ENCODE measurements at places on chromosomes 12 and 14.

- no peak for DNase-seq
These were observed 396.0 kb upstream of the MIS18BP1 start for GRCh38 chr14:45649051-45649450.

GRCh38 chr12:45557016-45557415 is 172.5 kb upstream of the ARID2 start:
- DNase-seq: peak; percentile 81

GRCh38 chr14:104333646-104334423 is 195.4 kb downstream of the KIF26A start:
- no peak for DNase-seq

- DNase-seq: peak; percentile 43
These were observed 96.3 kb downstream of the GALC start for GRCh38 chr14:87896393-87897380.

DNA sequence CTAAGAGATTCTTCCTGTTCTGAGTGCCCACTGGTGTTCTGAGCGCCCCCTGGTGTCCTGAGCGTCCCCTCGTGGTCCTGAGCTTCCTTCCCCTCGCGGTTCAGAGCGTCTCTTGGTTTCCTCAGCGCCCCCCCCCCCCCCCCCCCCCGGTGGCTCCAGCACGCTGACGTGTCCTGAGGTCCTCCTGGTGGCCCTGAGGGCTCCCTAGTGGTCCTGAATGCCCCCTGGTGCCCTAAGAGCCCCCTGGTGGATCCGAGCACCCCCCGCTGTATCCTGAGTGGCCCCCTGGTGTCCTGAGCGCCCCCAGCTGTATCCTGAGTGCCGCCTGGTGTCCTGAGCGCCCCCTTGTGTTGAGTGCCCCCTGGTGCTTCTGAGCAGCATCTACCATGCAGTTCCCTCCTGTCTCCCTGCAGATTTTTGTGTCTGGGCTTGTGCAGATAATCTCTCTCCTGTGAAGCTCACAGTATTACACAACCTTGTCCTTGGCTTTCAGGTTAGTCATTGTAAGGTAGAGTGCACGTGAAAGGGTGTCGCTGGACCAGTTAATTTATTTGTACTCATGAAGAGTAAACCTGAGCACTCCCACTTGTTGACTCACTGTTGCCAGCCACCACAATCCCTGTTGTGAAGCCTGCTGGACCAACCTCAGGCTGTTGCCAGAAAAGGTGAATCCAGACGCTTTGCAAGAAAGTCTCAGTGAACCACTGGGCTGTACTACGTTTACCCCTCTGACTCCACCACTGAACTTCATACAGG is 1168.4 kb downstream of the TMEM121 start:
- peak; percentile 49 for DNase-seq

DNA sequence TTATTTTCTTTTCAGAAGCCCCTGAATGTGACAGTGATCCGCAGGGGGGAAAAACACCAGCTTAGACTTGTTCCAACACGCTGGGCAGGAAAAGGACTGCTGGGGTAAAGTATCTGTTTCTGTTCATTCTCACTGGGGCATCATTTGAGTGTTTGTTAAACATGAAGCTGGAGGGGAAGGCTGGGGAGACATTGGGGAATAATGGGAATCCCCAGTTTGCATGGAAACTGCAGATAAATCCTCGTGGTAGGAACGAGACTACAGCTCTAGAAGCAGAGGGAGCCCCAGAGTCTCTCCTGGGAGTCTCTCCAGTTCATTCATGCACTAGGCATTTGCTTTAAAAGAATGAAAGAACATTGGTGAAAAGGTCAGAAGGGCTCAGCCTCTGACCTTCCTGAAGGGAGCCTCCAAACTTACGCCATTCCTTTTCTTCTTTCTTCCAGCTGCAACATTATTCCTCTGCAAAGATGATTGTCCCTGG is 2.5 kb upstream of the CFAP251 start:
- DNase-seq: no peak

DNA sequence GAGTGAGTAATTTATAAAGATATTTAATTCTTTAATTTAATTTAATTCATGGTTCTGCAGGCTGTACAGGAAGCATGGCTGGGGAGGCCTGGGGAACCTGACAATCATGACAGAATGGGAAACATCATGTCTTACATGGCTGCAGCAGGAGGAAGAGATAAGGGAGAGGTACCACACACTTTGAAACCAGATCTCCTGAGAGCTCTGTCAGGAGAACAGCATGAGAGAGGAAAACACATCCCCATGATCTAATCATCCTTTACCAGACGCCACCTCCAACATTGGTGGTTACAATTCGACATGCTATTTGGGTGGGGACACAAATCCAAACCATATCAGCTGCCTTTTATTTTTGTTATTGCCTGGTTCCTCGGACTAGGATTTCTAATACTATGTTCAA is 928.6 kb downstream of the TMEM121 start:
- no peak for DNase-seq

DNA sequence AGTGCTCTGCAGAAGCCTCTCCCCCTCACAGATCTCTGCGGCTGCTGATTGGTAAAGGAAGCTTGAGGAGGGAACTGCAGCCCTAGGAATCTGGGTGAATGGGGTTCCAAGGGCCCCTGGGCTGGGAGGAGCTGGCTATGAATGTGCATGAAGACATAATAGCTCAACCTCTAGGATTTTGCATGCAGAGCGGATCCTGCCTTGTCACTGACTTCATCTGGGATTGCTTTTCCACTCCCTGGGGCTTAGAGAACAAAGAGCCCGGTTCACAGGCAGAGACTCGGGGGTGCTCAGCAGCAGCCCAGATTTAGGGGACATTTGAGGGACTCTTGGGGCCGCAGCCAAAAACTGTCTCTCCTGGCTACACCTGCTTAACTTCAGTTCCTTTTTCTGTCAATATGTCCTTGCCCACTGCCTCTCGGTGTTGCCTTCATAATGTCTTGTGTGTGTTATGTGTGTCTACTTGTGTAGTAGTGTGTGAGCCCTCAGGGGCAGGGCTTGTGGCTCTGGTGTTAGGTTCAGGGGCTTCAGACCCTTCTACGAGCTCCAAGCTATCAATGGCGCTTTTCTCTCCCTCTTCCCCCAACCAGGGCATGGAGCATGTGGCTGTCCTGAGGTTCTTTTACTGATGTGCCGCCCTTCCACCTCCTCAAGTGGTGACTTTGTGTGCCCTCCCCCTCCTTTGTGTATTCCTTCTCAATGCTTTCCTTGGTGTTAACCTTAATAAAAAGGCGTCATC is 1.9 kb downstream of the CCDC184 start:
- no peak for DNase-seq

- DNase-seq: no peak
These were observed 87.7 kb downstream of the C12orf75 start for GRCh38 chr12:105418229-105418628.

DNA sequence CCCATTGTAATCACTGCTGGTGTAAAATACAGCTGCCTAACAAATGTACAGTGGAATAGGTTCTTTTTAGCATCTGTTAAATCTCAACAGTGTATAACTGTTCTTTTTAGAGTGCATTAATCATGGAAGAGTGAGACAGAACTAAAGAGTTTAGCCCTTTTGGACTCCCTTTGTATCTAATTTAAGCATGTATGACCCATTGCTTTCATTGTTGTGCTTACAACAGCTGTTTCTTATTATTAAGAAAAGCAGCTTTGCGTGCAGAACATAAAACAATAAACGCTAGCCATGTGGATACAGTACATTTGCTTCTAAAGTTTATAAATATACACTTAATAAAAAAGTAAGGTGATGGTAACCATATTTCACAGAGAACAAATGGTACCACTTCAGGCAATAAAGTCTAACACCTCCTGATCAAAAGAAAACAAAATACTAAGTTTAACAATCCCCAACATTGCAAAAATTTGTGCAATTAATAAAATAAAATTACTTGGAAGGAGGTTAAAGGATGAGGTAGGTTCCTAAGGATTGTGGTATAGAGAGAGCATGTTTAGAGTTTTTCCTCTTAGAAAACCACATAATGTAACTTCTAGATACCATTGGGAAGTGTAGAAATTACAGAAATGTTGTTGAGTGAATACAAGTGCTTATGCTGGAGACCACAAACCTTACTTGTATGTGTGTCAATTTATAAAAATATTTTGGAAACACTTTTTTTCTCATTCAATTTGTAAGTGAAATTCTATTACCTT is 448.7 kb downstream of the SLC6A15 start:
- no peak for DNase-seq

GRCh38 chr14:104864267-104865080 is 594 bp upstream of the CEP170B start:
- no peak for DNase-seq

- no peak for DNase-seq
These were observed 140.4 kb upstream of the MAX start for GRCh38 chr14:65242732-65243134.

DNA sequence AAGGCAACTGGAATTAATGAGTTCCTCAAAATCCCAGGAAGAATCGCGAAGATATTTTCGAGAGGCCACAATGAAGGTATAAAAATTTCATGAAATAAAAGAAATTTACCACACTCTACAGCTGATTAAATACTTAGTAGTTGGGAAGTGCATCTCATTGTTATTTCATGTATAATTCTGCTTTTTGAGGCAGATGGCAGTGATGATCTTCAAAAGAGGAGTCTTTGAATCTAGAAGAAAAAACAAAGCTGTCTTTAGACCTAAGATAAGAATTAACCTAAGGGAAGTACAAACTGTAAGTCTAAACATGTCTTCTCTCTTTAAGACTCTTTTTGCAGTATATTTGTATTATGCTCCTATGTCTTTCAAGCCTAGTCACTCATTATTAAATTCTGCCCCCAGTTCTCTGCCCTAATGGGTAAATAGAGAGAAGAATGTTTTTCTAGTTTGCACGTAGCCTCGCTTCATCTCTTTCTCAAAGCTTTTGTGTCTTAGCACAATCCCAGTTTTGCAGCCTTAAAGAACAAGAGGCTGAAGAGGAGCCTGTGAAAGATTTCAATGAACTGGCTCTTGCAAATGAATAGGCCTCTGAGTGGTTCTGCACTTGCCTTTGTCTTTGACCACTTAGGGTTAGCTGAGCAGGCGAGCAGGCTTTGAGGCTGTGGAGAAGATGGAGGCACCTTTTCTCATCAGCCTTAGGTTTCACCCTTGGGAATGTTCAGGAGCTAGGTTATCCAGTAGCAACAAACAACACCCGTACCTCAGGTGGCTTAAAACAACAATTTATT is 32.7 kb downstream of the CFAP54 start:
- DNase-seq: no peak

DNA sequence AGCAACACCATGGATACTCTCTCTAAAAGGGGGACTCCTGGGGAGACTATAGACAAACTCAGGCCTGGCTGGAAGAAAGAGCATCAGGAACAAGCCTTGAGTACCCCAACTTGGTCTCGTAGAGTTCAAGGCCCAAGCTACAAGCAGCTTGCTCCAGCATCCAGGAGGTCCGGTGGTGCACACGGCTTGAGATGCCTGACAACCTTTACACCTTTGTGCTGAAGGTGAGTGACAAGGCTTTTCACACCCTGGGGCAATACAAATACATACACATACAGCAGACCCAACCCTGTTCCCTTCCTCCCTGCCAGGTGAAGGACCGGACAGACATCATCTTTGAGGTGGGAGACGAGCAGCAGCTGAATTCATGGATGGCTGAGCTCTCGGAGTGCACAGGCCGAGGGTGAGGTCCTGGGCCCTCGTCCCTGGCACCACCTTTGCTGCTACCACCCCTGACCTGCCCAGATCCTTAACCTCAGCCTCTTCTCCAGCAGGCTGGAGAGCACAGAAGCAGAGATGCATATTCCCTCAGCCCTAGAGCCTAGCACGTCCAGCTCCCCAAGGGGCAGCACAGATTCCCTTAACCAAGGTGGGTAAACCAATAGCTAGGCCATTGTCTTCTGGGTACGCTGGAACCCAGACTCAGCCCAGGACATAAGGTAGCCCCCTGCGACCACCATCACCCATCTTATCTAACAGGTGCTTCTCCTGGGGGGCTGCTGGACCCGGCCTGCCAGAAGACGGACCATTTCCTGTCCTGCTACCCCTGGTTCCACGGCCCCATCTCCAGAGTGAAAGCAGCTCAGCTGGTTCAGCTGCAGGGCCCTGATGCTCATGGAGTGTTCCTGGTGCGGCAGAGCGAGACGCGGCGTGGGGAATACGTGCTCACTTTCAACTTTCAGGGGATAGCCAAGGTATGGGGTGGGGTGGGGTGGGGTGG is 41.2 kb downstream of the SH2B3 start:
- no peak for DNase-seq

DNA sequence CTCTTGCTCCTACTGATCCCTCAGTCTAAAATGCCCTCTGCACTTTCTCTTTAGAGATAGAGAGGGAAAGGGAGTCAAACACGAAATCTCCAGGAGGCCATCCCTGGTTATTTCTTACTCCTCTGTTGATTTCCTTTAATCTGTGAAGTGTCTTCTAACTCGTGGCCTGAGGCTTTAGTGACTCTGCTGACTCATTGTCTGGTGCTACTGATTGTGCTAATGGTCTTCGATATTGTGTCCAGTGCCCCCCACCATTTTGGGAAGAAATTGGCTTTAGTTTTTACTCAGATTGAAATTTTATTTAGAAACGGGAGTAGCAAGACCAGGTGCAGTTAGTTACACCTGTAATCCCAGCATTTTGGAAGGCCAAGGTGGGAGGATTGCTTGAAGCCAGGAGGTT is 839 bp downstream of the CLEC9A start:
- DNase-seq: peak; percentile 58

DNA sequence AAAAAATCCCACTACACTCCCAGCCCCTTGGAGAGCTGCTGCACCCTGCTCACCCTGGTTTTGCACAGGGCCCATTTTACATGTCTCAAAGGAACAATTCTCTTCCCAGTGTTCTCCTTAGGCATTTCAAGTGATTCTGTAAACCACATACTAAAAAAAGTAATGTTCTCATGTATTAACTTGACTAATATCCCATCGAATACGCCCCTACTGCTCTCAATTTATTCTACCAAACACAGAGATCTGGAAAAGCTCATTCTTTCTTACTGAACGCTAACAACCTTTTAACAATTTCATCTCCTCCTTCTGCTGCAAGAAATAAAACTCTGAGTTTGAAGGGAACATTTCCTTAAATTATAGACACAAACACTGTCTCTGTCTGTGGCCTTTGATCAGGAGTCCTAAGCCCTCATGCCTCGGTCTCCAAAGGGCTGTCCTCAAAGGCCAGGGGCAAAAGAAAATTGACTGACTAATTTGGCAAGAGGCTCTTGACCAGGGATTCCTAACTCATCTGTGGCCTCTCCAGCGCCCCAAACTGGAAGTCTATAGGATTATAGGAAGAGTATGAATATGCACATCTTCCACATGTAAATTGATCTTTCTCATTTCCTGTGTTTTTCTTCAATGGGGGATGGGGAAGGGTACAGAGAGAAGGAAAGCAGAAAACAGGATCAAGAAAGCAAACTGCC is 17.1 kb upstream of the TSPAN11 start:
- no peak for DNase-seq

DNA sequence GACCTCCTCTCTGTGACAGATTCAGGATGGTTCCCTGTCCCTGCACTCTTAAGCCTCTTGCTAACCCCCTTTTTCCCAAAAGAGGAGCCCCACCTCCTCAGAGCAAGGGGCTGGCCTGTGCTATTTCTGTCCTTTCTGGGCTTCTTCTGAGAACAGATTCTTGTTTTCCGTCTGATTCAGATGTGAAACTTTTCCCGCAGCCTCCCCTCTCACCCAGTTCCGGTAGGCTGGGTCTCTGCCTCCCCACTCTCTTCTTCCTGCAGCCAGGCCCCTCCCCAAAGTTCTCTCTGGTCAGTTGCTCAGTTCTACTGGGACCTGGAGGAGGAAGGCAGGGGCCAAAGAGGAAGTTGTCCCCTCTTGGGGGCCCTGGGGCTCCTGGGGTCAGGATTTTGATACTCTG is 11.8 kb downstream of the PDE1B start:
- DNase-seq: peak; percentile 64

Data from inflammatory macrophage (primary cell).